Activated CD4-positive, alpha-beta T cell treated with anti-CD3 and anti-CD28 coated beads, Interleukin-2, amount 10 ng/mL, durations not matched to agents 24 days and 14 days (primary cell): ENCODE measurements at places on chromosomes 1 and 21.

- peak overlapping the region; percentile 70 for H3K4me3 ChIP-seq
- peaks cover 33% of the 10 kb centered on the region for H3K4me1 ChIP-seq
- no peaks in the 10 kb centered on the region for H3K27me3 ChIP-seq
- peak; percentile 61 for DNase-seq
- peak overlapping the region; percentile 92 for H3K27ac ChIP-seq
Observed at GRCh38 chr1:203681739-203682138, 55.1 kb downstream of the ATP2B4 start.

DNA sequence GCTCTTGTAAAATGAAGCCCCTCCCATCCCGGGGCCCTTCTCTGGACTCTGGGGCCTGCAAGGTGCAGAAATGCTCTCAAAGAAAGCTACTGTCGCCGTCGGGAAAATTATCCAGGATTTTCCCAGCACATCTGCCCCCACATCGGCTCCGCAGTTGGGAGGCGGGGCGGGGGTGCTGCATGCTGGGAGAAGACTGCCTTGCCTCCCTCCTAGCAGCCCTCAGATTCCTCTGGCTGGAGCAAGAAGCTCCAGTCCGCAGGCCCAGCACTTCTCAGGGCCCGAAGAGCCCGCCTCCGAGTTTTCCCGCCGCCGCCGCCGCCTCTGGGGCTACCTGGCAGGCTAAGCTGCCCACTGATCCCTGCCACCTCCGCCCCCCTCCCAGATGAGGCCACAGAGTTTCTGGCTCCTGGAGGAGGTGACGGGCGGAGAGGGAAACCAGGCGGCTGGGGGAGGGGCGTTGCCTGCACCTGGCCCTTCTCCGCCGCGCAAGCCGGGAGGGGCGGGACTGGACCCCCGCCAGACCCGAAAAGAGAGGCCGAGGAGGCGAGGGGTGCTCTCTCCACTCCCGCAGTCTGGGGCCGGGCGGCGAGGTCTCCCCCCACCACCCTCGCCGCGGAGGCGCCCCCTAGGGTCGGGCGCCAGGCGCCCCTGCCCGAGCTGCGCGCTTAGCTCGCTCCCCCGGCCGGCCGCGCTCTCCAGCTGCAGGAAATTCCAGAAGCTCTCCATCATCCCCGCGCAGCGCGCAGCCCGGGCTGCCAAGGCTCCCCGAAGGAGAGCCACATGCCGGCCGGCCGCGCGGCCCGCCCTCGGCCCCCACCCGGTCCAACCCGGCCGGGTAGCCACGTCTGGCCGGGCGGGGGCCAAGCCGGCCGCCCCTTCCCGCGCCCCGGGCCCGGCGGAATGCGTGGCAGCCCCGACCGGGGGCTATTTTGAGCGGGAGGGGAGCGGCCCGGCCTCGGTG lies 28.8 kb downstream of the AHDC1 start:
- DNase-seq, result no peak
- no peak overlapping the region for H3K4me3 ChIP-seq
- H3K36me3 ChIP-seq, result peaks cover 7% of the 10 kb centered on the region
- no peak overlapping the region for H3K27ac ChIP-seq
- peaks cover 10% of the 10 kb centered on the region for H3K4me1 ChIP-seq
- H3K27me3 ChIP-seq, result peaks cover 13% of the 10 kb centered on the region

GRCh38 chr1:47023268-47024140 lies at the start of gene CYP4X1:
Gene CYP4X1, plus strand, starts transcription at chr1:47023669. Its CDS starts 149 bp downstream, at chr1:47023818.
- no peak for DNase-seq
- peaks cover 44% of the 10 kb centered on the region for H3K27me3 ChIP-seq
- no peaks in the 10 kb centered on the region for H3K36me3 ChIP-seq
- no peaks in the 10 kb centered on the region for H3K4me1 ChIP-seq

DNA sequence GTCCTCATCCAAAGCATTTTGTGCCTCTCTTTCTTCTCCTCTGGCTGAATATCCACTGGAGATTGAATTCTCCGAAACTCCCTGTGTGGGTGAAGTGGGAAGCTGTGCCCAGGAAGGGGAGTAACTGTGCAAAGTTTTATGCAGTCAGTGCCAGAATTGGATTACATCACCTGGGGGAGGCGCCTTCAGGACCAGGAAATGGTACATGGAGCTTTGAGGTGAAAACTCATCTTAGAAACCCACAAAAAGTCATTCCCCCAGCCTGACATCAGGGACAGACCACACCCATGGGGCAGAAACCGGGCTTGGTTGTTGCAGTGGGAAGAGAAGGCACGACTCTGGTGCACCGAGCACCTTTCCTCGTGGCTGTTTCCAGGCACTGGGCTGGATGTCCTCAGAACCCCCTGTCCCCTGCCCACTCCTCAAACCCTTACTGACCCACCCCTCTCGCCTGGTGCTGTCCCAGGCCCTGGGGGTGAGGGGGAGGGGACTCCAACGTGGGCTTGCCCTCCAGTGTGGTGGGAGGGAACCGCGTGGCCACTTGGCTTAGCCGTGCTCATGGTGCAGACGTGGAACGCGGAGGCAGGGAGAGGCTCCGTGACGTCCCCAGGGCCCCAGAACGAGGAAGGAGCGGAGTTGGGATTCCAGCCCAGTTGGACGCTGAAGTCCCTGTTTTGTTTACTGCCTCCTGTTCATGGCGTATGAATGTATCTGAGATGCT lies 15.7 kb downstream of the TFF3 start:
- no peak overlapping the region for H3K4me3 ChIP-seq
- no peak overlapping the region for H3K27ac ChIP-seq
- no peaks in the 10 kb centered on the region for H3K27me3 ChIP-seq

- no peak for DNase-seq
- peaks cover 11% of the 10 kb centered on the region for H3K27me3 ChIP-seq
- no peak overlapping the region for H3K4me3 ChIP-seq
- H3K36me3 ChIP-seq, result no peaks in the 10 kb centered on the region
Observed at GRCh38 chr1:64184003-64184440, 19.4 kb upstream of the UBE2U start.
